ENCODE measurements at places on chromosomes 1 and 21.

DNA sequence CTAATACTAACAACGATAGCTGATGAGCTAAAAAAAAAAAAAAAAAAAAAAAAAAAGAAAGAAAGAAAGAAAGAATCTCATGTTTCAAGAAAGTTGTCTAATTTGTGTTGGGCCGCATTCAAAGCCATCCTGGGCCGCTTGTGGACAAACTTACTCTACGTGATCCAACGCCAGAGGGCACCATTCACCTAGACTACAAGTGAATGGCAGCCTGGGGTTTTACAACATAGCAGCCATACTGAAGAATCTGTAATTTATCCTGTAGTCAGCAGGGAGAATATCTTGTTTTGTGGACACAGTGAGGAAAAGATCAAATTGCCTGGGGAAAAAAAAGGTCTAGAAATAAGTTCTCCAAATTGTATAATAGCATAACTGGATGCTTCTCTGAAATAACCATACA is 47.0 kb downstream of the CYP2J2 start:
- DNase-seq, result peak; percentile 39

GRCh38 chr1:35544976-35545375 is 12.2 kb downstream of the KIAA0319L start:
- DNase-seq, result no peak

DNA sequence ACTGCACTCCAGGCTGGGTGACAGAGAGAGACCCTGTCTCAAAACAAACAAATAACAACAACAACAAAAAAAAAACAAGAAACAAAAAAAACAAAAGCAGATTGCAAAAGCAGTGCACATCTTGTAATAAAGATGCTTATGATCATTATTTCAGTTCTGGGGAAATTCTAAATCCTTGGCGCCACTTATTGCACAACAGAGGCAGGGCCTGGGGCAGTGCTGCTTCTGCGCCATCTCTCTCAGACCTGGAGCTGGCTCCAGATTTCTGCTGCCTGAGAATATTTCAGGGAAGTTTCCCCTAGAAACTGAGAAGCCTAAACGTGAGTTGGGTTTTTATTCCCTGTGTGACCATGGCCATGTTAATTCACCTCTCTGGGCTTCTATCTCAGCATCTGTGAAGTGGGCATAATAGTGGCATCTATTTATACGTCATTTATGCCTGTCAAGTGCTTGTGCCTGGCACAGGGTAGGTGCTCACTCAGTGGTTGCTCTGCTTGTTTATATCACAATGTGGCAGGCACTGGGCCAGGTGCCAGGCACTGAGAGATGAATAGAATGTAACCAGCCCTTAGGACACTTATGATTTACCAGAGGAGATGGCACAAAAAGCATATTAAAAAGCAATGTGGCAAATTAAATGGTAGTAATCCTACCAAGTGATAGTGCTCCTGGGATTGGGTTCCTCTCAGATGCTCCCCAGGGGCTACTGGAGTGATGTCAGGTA is 67.9 kb downstream of the MDM4 start:
- DNase-seq, result no peak

DNA sequence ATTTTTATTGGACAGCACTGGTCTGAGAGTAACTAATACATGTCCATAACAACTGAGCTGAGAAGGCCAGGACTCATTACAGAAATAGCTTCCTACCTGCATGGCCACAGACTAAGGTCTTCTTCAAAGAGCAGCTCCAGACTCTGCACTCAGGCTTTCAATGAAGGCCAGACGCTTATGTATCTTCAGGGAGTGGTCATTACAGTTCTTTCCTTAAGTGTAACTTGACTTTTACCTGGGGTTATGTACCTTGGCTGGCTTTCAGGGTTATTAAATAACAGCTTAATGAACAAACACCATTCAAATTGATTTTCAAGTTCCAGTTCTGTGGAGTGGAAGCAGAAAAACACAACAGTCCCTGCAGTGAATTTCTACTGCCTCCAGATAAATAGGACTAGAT is 23.8 kb upstream of the SLC22A15 start:
- no peak for DNase-seq

- no peak for DNase-seq
These were observed 456.0 kb upstream of the PKN2 start for GRCh38 chr1:88228114-88228513.

DNA sequence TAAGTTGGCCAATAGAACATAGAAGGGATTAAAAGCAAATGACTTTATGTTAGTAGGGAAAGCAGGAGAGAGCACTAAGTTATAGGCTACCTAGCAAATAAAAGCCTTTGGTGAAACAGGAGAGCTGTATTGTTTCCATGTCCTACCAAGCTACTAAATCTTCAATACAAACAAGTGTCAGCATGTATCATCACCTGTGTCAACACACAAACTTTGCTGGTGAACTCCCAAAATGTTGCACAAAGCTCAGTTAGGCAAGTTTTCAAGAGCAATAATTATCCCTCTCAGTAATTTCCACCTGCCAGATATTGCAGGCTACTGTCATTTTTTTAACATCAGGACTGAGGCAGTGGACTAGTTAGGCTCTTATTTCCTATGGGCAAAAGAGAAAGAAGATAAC is 77.7 kb upstream of the ADAM30 start:
- no peak for DNase-seq

- peak; percentile 13 for DNase-seq
These were observed 9.0 kb upstream of the UBE2U start for GRCh38 chr1:64194168-64195080.

GRCh38 chr1:46637444-46638083 is 21.0 kb upstream of the MOB3C start:
- DNase-seq, result no peak

DNA sequence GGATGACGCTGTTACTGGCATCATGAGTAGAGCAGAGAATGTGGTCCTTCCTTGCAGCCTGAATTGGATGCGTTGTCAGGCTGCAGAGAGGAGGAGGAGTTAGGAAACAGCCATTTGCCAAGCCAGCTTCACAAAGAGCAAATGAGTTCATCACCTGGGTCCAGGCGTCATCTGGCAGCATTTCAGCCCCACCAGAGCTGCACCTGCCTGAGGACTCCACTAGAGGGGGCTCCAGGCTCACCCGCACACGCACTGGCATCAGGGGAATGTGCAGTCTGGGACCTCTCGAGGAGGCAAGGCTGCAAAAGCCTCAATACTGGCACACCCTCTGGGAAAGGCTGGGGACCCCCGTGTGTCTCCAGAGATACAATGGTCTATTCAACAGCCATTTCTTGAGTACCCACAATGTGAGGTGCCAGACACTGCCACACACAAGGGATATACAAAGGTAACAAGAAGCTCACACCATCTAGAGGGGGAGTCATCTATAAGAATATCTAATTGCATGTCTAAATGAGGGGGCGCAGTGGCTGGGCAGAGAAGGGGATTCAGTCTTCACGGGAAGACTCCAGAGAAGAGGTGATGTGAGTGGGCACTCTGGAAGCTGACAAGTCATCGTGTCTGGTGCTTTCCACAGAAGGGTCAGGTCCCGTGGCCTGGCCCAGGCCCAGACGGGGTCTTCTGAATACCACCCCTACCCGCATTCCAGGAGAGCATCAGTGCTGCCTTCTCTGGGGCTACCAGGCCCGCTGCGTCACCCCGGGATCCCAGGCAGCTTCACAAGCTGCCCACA is 53.5 kb upstream of the CNTN2 start:
- peak; percentile 94 for DNase-seq

GRCh38 chr1:156505679-156506298 is 5.2 kb upstream of the MEF2D start:
- no peak for DNase-seq

DNA sequence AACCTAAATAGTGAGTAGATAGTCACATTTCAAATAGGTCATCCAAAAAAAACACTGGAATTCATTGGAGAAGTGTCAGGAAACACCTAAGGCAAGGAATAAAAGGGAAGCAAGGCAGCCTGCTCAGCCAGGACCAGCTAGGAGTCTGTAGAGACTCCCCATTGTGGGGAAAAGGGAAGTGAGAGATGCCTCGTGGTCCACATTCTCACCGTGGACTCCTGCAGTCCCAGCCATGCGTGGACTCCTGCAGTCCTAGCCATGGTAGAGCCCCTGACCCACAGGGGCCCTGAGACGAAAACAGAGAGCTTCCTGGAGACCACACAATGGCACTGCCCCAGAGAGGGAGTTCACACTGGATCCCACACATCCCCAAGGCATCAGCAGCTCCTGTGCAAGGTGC is 97.5 kb downstream of the LRIG2 start:
- no peak for DNase-seq

DNA sequence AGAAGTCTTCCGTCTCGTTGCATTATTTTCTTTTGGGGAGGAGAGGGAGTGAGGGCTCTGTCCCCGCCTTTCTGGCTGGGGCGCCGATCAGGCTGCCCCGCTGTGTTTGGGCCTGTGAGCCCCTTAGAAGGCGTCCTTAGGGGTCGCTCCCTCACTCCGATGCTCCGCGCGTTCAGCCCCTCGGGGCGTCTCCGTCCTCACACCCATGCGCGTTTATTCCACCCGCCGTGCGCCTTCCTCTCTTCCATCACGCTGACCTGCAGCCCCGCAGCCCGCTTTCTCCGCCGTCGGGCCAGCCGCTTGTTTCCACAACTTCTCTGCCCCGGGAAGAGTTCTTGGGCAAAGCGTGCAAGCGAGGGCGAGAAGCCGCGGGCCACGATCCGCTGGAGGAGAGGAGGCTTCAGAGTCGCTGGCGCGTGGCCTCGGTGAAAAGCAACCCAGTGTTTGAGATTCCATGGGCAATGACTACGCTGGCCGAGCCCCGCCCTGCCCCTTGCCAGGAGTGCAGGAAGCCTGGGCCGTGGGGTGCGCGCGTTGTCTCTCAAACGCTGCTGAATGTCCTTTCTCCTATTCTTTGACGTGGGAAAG is 27.7 kb downstream of the TRIM11 start:
- peak; percentile 57 for DNase-seq

DNA sequence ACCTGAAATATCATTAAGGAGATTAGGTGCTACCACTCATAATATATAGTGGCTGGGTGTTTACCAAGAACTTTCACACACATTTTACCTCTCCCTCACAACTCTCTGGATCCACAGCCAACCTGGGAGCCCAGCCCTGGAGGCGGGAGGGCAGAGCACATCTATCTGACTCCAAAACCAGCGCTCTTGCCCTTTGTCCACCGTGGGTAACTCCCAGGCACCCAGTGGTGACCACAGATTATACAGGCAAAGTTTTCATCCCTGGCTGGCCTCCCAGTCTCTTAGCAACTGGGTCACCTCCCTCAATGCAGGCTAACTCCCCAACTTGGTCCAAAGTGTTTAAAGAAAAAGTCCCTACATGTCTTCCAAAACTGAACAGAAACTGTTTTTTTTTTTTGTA is 2.4 kb downstream of the PAQR7 start:
- no peak for DNase-seq

- DNase-seq, result no peak
These were observed 16.1 kb downstream of the LCA5L start for GRCh38 chr21:39429445-39429844.

- DNase-seq, result no peak
These were observed 76.0 kb downstream of the GFI1 start for GRCh38 chr1:92410706-92411105.

DNA sequence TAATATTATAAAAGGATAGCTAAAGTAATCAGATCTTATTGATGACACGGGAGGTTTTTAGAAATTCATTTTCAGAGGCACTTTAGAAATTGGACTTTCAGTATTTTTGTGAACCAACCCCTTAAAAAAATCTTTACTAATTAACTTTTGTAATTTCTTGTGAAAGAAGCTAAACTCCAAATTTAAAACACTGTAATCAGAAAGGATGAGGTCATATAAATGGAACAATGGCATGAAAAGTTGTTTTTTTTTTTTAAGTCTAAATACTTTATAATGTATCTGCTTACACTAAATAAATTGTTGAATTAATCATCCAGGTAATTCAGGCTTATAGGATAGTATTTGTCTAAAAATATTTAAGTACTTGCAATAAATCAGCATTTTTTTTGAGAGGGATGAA is 9.0 kb downstream of the ZBTB18 start:
- no peak for DNase-seq

GRCh38 chr1:186308264-186309060 is 66.6 kb downstream of the TPR start:
- no peak for DNase-seq

- DNase-seq, result peak; percentile 87
These were observed 8.0 kb upstream of the PKP1 start for GRCh38 chr1:201275253-201275666.

DNA sequence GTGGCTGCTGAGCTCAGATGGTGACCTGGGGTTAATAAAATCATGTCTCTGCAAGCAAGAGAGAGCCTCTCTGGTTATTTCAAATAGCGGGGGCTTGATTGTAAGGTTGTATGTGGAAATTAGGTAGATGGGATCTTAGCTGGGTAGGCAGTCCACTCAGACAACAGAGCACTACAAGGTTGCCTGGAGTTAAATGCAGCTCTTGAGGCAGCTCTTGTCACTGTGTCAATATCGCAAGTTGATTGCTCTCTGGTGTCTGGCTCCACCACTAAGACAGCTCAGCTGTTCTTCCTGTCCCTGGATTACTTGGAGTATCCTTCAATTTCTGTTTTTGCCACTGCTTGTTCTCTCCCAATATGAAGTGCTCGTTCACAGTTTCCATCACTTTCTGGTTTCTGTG is 93.8 kb downstream of the C21orf91 start:
- DNase-seq, result no peak

DNA sequence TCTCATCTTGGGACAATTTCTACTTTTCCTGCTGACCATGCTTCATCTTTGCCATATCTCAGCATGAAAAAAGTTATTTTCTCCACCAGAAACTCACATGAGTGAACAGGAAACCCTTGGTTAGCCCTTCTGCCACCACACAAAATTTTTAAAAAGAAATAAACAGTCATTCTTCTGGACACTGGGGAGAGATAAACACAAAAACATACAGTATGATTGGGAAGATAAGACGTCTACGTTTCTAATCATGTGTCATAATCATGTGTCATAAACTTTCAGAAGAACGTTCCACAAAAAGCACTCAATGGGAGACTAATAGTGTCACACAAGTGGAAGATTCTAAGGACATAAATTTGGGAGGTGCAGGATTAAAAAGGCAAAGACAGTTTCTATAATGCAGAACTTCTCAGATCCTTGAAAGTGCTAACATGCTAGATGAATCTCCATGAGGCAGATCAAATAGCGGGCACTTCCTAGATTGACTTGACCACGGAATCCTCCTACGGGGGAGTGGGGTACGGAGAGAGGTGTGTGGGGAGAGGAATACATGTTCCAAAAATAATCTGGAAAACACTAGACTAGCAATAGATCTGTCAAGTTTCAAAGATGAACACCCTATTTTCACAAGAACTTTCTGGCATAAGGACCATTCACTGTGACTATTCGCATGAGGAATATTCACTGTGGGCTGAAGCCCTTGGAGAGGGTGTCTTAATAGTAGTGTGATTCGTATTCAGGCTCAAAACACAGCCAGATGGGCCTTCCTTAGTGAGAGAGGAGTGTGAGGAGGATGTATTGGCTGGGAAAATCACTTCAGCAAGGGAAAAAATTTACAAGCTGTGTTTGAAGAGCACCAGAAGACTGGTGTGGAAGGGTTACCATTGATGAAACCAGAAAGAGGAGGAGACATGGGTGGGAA is 206.7 kb downstream of the SETD4 start:
- no peak for DNase-seq

GRCh38 chr1:109930252-109930993 is 19.8 kb downstream of the CSF1 start:
- DNase-seq, result no peak

- DNase-seq, result no peak
These were observed 33.1 kb upstream of the LMX1A start for GRCh38 chr1:165389609-165390008.

All from GM03348 (cell line).